Fibroblast of skin of back (primary cell): ENCODE measurements at places on chromosomes 1 and 21.

DNA sequence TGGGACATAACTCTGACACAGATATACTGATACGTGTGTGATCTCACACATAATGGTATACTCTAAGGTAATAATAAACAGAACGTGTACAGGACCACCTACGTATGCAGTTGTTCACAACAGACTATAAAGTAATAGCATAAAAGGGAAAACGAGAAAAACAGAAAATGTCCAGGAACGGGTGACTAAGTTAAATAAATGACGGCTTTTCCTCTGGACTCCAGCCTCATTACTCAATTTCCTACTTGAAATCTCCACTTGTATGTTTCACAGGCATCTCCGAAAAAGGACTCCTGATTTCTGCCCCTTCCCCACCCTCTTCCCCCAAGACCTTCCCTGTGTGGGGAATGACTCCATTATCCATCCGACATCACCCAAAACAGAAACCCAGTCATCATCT is 95.1 kb downstream of the JAK1 start:
- DNase-seq = no peak

GRCh38 chr1:204723131-204723787 is 37.7 kb upstream of the LRRN2 start:
- DNase-seq = no peak

DNA sequence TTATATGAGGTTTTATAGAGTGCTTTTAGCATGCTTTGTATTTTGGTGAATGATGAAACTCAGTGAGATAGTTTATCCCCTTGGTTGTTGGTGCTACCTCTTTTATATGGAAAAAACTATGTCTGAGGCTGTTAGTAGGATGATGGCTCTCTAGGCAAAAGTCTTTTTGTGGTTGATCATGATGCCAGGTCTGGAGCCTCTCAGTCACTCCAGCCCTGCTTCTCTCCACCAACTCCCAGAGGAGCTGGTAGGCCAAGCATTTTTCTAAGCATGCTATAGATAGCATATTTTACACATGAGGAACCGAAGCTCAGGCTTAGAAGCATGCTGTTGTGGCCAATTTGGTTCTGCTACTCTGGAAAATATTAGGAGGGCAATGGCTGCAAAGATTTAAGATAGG is 82.2 kb downstream of the FMN2 start:
- DNase-seq = peak; percentile 79

GRCh38 chr1:51564124-51564523 is 45.1 kb upstream of the EPS15 start:
- peak; percentile 13 for DNase-seq

DNA sequence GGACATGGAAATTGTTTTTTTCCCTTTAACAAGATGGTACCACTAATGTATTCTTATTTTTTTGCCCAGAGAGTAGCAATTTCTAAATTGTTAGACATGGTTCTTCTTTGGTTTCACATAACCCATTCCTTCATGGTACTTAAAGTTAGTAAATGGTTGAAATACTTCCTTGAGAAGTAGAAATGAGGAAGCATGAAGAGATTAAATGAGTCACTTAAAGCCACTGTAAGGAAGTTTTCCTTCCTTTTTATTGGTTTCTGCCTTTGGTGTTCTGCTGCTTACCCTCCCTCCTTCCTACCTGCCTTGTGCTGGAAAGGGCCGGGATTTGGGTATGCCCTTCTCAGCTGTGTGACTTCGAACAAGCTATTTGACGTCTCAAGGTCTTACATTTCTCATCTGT is 101.0 kb downstream of the KIF26B start:
- no peak for DNase-seq

DNA sequence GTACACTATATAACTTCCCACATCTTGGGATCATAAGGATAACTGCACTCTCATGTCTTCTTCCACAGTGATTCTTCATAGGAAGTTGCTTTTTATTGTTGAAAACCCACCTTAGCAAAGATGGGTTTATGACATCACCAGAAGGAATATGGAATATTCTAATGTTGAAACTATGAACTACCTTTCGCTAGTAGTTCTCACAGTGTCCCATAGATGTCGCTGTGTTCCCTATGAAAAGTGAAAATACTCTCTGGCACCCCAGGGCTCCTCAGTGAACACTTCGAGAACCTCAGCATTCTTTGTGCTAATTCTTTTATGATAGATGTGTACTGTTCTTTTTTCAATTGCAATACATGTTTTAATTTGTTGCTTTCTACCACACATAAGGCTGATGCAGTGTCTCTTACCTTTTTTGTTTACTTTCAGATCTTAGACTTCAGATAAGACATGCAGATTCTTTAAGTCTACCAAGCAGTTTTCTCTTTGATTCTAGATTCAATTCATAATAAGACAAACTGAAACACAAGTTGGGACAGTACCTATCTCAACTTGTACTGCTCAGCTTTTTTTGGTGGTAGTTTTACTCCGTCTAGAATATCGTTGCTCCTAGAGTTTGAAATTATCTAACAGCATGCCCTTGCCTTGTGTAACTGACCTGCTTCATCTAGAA is 90.8 kb downstream of the GTF2B start:
- peak; percentile 48 for DNase-seq

GRCh38 chr1:201543871-201544642 is 5.1 kb downstream of the NAV1 start:
- no peak for DNase-seq

DNA sequence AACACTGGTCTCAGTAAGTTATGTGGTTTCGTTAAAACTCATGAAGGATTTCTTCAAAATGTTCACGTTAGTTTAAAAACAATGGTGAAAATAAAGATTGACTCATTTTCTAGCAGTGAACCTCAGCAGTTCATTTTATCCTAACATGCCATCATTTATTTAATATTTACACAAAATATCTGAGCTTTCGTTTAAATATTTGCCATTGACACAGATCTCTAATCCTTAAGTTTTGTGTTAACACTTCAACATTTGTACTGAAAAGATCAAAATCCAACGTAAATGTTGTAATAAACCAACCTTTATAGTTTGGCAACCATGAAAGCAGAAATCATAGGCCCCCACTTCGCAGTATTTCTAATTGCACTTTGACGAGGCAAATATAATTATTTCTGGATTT is 1129.5 kb downstream of the PLA2G4A start:
- DNase-seq = no peak

DNA sequence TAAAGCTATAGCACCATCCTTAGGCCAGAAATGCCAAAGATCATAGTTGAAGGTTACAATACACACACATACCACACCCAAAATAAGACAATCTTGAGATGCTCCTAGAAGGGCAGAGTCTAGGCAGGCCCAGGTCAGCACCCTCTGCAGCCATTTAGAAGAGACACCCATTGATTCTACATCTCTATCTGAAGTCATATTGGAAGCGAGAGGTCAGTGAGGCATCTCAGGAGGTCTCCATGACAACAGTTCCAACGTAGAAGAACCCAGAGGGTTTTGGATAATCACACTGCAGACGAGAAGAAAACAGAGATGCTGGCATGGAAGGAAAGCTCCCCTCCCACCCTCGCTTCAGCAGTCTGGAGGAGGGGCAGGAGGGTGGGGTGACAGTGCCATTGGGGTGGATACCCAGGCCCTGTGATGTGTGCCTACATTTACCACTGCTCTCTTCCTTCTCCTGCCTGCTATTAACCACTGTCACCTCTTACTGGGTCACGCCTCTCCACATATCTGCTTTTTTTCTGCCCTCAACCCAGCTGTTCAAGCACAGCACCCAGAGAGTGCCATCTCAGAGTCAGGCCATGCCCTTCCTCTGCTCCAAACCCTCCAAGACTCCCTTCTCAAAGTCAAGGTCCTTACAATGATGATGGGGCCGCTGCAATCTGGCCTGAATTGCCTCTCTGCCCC is 6.2 kb downstream of the TMCO4 start:
- DNase-seq = no peak

- no peak for DNase-seq
Observed at GRCh38 chr1:226394462-226394861, 13.4 kb downstream of the PARP1 start.

- peak; percentile 80 for DNase-seq
Observed at GRCh38 chr1:77639056-77639455, 43.4 kb downstream of the ZZZ3 start.

DNA sequence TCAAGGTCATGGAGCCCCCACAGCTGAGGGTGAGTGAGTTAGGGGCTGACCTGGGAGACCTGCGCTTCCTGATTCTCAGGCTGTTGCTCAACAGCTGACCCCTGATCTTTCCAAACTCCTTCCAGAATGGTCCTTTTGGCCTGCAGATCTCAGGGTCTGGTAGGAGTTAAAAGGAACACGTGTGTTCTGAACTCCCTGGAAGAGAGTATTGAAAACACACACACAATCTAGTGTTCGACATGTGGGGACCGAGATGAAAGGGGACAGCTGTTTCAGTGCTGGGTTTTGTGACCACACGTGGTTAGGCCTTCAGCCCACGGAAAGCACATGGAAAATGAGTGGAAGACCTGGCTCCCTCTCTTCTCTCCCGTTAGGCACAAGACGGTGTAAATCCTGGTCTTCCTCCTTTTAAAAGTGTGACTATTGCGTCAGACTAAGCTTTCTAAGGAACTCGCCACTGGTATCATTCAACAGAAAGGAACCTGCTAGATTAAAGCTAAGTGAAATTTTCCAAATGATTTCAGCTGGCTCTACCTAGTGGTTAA is 49.6 kb downstream of the RUNX1 start:
- no peak for DNase-seq

DNA sequence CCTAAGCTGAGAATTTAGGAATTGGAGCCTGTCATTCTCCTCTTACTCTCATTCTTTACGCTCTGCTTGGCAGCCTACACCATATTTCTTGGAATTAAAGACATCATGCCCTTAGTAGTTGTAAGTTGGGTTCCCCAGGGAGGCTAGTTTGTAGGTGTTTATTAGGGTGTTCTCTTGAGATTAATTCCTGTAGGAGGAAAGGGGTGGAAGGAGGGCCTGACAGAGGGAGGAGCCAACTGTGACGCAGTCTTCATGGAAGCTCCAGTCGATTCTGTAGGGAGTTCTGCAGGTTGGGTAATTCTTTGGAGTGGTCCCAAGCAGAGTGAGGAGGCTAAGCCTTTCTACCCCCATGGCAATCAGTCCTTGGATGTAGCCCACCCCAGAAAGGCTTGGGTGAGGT is 111.4 kb downstream of the HHAT start:
- DNase-seq = peak; percentile 23

- no peak for DNase-seq
Observed at GRCh38 chr1:116412898-116413297, 39.9 kb downstream of the ATP1A1 start.

- no peak for DNase-seq
Observed at GRCh38 chr1:109111386-109112055, 2.4 kb upstream of the ELAPOR1 start.

DNA sequence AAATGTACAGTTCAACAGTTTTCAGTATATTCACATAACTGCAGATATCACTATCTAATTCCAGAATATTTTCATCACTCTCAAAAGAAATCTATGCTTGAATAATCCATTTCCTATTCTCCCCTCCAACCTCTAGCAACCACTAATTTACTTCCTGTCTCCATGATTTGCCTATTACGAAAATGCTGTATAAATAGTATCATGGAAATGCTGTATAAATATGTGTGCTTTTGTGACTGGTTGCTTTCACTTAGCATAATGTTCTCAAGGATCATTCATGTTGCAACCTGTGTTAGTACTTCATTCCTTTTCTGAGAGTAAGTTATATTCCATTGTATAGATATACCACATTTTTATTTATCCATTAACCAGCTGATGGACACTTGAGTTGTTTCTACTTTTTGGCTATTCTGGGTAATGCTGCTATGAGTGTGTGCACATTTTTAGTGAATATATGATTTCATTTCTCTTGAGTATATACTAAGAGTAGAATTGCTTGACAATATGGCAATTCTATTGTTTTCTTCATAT is 115.6 kb downstream of the TNFSF18 start:
- DNase-seq = no peak

DNA sequence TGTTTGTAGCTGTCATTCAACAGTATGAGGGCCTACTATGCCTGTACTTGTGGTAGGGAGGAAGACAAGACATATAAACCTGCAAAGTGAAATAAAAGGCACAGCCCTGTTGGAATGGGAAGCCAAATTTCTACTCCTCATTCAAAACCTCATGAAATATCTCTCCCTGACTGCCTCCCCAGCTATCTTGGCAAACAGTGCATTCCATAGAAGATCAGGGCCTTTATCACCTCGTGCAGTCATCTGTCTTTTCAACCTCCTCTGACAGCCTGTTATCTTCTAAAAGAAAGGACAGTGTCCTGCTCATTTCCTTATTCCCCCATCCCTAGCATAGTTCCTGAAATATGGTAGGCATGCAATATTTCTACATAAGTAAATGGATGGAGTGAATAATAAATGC is 71.0 kb downstream of the SH3GLB1 start:
- DNase-seq = peak; percentile 48

- no peak for DNase-seq
Observed at GRCh38 chr1:31809698-31810097, 6.1 kb downstream of the SPOCD1 start.

GRCh38 chr21:25701529-25701928 is 33.2 kb downstream of the ATP5PF start:
- no peak for DNase-seq

DNA sequence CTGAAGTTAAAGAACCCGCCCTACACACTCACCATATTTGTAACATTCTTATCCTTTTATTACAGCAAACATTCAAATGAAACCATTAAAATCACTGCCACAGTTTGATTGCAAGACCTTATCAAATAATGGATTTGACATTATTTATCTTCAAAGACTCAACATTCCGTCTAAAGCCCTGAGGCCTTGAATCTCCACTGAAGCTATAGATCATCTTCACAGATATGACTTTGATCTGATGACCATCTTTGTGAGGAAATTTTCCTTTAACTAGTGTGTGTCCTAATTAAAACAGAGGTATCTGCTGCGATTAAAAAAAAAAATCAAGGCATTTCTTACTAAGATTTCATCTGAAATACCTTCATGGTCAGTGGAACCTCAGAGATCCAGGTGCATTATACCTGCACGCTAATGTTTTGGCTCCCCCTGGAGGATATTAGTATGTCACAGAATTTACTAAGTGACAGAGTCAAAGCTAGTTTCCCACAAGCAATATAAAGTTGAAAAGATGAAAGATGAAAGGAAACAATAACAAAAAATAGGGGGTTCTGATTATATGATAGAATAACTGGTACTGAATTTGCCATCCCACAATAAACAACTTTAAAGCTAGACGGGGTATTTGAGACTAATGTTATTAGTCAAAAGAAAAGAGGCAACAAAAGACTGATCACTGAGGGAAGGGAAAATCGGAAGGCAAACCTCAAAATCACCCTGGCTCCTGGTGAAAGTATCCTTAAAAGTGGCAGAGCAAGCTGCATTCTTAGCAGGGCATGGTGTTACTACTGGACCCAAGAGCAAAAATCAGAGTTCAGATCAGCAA is 923.4 kb downstream of the NCAM2 start:
- DNase-seq = peak; percentile 12

DNA sequence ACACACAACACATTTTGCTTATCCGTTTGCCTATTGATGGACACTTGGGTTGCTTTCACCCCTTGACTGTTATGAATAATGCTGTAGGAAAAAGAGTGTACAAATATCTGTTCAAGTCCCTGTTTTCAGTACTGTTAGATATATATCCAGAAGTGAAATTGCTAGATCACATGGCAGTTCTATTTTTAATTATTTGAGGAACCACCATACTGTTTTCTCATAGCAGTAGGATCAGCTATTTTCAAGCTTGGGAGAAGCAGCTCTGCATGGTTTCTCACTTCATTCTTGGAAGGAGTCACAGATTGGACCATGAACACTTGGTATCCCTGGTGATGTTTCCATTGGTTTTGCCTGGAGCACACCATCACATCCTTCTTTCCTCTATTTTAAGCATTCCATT is 114.4 kb upstream of the ZP4 start:
- DNase-seq = no peak
